ENCODE measurements at places on chromosomes 7 and 10. TPM values are rescaled to one million over a fixed set of nuclear protein-coding genes. Genes with fewer than 3 reads are reported as not detected.

ZMIZ1 gene
- 13.5 TPM for total RNA-seq

OR2A5 gene
- total RNA-seq = not detected

GRID1 gene
- not detected for total RNA-seq

DLG5 gene
- 6.4 TPM for total RNA-seq

C10orf105 gene
- 1.0 TPM for total RNA-seq

PHKG1 gene
- total RNA-seq = 12.0 TPM

MRC1 gene
- 3.3 TPM for total RNA-seq

PAPSS2 gene
- 0.21 TPM for total RNA-seq

COL1A2 gene
- 0.32 TPM for total RNA-seq

STAG3 gene
- 24.6 TPM for total RNA-seq

OR2A1 gene
- not detected for total RNA-seq

NAT16 gene
- total RNA-seq = not detected

ERVW-1 gene
- not detected for total RNA-seq

AMZ1 gene
- 0.80 TPM for total RNA-seq

GPR146 gene
- 15.9 TPM for total RNA-seq

HOGA1 gene
- total RNA-seq = not detected

GRCh38 chr10:119520283-119520682 lies 22.2 kb downstream of the RGS10 start:
- DNase-seq = no peak

GRCh38 chr7:66921396-66921917 lies 432 bp downstream of the TMEM248 start:
- DNase-seq = peak; percentile 30

- no peak for DNase-seq
Observed at GRCh38 chr10:61284222-61284890, 168.8 kb downstream of the TMEM26 start.

DNA sequence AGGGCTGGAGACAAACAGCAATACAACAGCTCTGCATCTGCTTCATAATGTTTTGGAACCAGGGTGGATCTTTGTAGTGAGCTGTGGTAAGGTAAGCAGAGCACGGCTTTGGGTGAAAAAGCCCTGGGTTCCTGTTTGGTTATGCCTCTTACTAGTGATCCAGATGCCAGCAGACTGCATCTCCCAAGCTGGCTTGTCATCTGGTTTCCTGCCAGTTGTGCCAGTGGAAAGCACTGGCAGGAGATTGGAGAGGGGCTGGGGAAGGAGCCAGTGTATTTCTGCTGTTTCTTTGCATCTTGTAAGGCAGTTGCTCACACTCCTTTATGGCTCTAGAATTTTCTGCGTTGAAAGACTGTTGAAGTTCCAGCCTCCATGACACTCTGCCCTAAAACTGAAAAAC lies 137.6 kb downstream of the TSPAN12 start:
- no peak for DNase-seq

- no peak for DNase-seq
Observed at GRCh38 chr7:25707768-25708620, 444.0 kb upstream of the NFE2L3 start.

DNA sequence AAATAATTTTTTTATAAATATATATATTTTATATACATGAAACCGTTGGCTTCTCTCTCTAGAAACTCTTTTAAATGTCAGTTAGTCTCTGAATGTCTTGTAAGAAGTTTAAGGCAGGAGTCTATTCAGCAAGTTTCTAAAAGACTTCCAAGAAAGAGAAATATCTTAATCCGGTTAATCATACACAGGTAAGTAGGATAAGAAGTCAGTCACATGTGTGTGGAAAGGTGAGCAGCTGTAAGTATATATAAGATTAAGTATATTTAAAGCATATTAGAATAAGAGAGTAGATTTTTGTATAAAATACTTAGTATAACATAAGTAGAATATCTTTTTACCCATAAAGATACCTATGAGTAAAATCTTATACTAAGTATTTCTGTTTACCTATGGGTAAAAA lies 48.9 kb downstream of the AGBL3 start:
- DNase-seq = no peak

GRCh38 chr10:112613620-112614019 lies 166.6 kb downstream of the VTI1A start:
- no peak for DNase-seq

DNA sequence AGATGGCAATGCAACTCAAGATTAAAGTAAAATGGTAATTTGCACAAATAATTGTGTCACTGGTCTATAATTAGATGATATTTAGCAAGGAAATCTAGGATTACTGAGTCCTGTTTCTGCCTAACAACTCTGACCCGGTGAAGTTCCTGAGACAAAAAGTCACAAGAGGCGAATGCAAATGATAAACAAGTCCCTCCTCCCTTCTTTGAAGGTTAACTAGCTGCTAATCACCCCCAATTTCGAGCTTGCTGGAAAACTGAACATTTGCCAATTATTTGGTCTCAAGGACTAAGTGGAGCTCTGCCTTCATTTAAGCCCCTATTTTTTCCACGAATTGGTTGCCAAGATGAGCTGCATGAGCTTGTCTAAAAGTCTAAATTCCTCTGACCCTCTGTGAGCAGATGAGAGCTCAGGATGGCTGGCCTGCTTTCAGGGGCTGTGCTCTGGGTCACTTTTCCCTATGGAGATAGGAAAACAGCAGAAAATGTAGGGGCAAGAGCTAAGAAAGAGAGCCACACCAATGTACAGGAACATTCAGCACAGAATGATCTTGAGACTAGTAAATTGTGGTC lies 127.3 kb downstream of the MBL2 start:
- DNase-seq = no peak

- DNase-seq = no peak
Observed at GRCh38 chr10:61592581-61592980, 70.1 kb upstream of the CABCOCO1 start.

DNA sequence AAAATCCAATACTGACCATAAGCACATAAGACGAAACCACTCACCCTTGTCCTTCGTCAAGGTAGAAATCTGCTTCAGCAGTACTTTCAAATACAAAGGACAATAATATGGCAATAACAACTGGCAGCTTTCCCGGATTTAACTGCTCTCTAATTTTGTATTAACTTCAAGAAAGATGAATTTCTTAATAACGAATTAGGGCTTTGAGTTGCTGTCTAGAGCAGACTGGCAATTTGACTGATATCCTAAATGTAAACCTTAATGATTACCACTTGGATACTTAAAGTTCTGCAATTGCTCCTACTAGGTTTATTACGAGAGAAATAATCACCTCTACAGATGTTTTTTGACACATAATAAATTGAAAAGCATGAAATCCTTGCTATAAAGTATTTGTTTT lies 418.7 kb downstream of the MAGI2 start:
- no peak for DNase-seq

DNA sequence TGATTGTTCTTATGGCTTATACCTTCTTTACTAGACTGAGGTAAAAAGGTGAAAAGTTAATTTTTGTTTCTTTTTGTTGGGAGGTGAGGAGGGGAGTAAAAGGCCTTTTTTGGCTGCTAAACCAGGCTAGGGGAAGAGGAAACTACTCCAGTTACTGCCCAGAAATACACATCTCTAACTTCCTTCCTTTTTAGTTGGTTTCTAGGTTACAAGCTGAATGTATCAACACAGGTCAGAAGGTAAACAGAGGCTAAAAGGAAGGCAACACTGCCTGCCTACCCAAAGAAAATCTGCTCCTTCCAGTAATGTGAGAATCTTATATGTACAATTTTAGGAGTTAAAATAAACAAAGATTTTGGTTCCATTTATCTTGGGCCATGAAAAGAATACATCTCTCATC lies 140.4 kb downstream of the NRBF2 start:
- peak; percentile 39 for DNase-seq

GRCh38 chr7:8070451-8071180 lies 102.0 kb downstream of the GLCCI1 start:
- DNase-seq = no peak

GRCh38 chr10:18079665-18080295 lies 60.4 kb upstream of the CACNB2 start:
- DNase-seq = no peak

DNA sequence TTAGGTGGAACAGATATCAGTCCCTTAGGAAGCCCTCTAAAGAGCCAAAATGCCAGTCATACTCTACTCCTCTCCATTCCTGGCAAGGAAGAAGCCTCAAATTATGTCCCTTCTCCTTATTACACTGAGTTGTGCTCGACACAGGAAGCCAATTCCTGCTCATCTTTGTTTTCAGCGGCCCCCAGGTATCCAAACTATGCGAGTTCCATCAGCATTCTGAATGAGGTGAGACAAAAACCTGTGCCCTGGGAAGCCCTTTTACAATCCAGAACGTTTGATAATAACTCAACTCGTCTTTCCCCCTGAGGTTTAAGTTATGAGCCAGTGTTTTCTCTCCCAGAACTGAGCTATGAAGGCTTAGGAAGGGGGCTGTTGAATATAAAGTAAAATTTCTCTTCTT lies 580.5 kb downstream of the NXPH1 start:
- DNase-seq = no peak

GRCh38 chr7:55072251-55072650 lies 53.4 kb downstream of the EGFR start:
- DNase-seq = no peak

- no peak for DNase-seq
Observed at GRCh38 chr10:64345856-64346255, 824.7 kb downstream of the REEP3 start.

GRCh38 chr7:29748286-29749099 lies 57.8 kb upstream of the WIPF3 start:
- DNase-seq = no peak

DNA sequence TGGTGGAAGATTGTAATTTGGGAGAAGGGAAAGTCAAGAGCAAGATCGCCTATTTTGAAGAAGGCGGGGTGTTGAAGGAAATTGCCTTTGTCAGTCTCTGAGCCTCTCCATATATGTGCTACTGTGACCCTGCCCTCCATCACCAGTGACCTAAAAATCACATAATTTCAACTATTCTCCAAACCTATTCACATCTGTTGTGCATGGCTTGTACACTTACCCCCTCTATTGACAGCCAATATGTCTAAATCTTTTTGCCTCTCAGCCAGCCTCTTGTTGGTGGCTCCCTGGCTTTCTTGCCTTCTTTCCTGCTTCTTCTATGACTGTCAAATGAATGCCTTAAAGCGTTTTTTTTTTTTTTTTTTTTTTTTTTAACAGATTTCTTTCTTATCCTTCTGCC lies 295.6 kb downstream of the AUTS2 start:
- DNase-seq = no peak

DNA sequence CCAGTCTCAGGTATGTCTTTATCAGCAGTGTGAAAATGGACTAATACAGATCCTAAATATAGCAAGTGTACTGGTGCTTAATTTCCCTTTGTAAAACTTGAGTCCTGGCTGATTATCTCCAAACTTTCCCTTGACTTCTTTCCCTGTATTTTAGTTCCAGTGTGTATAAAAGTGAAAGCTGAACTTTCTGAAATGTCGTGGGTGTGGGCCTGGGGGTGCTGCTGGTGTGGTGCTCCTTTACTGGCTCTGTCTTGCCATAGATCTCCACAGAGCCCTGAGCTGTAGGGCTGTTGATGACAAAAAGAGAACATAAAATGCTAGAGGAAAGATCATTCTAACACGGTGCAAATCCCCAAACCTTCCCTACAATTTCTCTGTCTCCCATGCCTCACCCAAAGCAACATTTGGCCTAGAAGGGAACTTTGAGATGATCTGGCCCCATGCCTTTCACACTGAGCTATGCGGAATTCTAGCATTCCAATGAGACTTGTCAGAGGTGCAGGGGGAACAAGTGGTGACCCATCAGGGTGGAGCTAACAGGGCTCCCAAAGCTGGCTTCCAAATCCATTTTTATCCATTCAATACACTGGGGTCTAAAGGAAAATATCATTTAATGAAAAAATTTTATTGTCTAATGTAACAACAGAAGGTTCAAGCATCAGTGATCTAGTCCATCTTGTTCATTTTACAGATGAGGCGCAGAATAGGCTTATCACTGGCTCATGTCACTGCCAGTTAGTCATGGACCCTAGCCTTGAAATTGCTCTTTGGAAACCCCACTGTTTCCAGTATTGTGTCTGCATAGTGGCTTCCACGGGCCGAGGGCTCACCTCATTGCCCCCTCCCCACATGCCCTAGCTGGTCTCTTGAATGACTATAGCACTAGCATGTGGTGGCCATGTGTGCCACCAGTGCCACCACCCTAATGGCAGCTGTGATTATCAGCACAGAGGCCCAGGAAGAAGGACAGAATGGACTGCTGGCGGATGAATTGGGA lies 1000.9 kb downstream of the LRMDA start:
- DNase-seq = no peak

DNA sequence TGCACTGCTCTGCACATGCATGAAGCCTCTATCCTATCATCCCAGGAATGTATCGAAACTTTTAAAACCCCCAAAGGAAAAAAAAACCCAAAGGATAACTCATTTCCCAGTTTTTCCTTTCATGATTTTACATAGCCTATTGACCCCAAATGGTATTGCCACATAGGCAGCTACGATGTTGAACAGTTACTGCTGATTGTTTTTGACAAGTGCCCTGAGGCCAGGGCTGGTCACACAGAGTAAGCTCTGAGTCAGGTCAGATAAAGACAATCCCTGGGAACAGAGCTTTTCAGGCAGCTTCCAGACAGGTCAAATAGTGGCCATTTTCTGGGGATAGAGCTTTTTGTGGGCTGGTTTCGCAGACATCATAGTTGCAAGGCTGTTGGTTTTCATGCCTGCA lies 52.1 kb downstream of the MYL10 start:
- no peak for DNase-seq

DNA sequence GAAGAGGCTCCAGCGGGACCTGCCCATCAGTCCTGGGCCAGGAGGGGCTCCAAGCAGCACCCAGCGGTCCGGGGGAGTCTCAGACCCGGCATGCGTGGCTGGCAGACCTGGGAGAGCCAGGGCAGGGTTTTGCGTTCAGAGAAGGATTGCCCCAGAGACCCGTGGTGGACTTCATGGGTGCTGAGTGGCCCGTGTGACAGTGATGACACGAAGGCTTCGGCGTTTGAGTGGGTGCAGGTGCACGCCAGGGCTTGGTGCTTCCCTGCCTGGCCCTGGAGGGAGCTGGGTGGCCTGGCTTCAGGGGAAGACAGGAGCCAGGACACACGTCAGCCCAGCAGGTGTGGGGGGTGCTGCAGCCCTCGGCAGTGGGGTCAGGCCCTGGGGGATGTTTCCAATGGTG lies 13.9 kb downstream of the ORAI2 start:
- no peak for DNase-seq

- no peak for DNase-seq
Observed at GRCh38 chr7:39588416-39588815, 22.2 kb downstream of the YAE1 start.

- DNase-seq = no peak
Observed at GRCh38 chr10:60082341-60082740, 176.0 kb upstream of the CCDC6 start.

GRCh38 chr10:100479037-100479436 lies 16.2 kb downstream of the WNT8B start:
- DNase-seq = no peak

- DNase-seq = no peak
Observed at GRCh38 chr10:116175231-116175630, 97.8 kb downstream of the GFRA1 start.

Data from naive thymus-derived CD4-positive, alpha-beta T cell (primary cell).